Hematopoietic multipotent progenitor cell treated with erythropoietin and hydrocortisone succinate and interleukin-3 and kit ligand, for 15 days (in vitro differentiated cells): ENCODE measurements at places on chromosomes 1 and 21.
A peak's percentile ranks its signal among the peaks of the same experiment; 100 is the strongest.

DNA sequence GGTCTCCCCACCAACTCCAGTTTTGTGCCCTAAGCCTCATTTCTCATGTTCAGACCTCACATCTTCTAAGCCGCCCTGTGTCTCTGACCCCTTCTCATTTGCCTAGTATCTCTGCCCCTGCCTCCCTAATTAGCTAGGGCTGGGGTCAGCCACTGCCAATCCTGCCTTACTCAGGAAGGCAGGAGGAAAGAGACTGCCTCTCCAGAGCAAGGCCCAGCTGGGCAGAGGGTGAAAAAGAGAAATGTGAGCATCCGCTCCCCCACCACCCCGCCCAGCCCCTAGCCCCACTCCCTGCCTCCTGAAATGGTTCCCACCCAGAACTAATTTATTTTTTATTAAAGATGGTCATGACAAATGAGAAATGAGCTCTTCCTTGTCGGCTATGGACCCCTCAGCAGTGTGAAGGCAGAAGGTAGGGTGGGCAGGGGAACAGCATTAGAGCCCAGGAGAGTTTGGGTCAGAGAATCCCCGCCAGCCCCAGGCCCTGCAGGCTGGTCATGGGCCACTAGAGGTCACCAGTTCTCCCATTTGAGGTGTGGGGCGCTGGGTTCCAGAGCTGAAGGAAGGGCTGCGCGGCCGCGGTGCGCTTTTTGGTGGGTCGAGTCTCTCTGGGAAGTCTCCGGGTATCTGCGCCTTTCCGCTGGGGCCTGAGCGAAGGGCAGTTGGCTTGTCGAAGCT, 11.5 kb downstream of the ADAMTSL4 start:
- DNase-seq, result peak; percentile 89

- DNase-seq, result no peak
These were observed 10.6 kb downstream of the HEYL start for GRCh38 chr1:39628807-39629350.

- peak; percentile 26 for DNase-seq
These were observed 520 bp downstream of the TMEM201 start for GRCh38 chr1:9589144-9589718.

- no peak for DNase-seq
These were observed 20.2 kb downstream of the BTG2 start for GRCh38 chr1:203325418-203326091.
